ENCODE measurements at places on chromosomes 7 and 10. TPM values are rescaled to one million over a fixed set of nuclear protein-coding genes. Genes with fewer than 3 reads are reported as not detected.

The HOGA1 gene
- total RNA-seq = 10.8 TPM

- DNase-seq = no peak
Measured at GRCh38 chr10:947051-947450, 15.5 kb upstream of the LARP4B start.

The SAMD9L gene
- 4.3 TPM for total RNA-seq

- no peak for DNase-seq
Measured at GRCh38 chr7:124702385-124702784, 63.2 kb downstream of the GPR37 start.
